CD4-positive, alpha-beta T cell (primary cell): ENCODE measurements at places on chromosomes 2 and 18.

DNA sequence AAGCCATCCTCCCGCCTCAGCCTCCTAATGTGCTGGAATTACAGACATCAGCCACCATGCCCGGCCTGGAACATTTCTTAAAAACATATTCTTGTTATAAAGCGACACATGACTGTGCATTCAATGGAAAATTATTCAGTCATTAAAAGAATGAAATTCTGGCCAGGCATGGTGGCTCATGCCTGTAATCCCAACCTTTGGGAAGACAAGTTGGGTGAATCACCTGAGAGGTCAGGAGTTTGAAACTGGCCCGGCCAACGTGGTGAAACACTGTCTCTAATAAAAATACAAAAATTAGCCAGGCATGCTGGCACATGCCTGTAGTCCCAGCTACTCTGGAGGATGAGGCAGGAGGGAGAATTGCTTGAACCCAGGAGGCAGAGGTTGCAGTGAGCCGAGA lies 21.6 kb upstream of the RPRD1A start:
- DNase-seq: no peak

GRCh38 chr2:197969391-197969893 lies 165.0 kb downstream of the PLCL1 start:
- DNase-seq: no peak

DNA sequence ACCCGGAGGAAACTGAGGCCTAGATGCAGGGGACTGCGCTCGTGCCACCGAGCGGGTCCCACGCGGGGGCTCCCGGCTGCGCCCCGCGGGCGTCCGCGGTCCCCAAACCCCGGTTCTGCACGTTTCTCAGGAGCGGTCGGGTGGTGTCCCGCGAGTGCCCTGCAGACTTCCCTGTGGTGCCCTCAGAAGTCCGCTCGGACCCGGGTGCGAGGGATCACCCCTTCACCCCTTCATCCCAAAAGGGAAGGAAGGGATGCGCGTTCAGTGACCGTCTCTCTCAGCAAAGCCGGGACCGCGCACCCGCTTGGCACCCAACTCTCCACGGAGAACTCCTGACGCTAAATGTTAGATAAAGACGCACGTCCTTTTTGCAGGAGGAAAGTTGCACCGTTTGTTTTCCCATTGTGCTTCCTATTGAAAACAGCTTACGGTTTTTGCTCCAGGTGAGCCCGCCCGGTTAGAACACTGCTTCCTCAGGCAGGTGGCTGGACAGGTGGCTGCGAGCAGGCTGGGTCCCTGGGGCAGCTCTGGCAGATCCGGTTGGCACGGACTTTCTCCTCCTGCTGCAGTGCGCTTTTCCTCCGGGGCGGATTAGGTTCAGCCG lies 779 bp downstream of the DGKD start:
- DNase-seq: no peak

DNA sequence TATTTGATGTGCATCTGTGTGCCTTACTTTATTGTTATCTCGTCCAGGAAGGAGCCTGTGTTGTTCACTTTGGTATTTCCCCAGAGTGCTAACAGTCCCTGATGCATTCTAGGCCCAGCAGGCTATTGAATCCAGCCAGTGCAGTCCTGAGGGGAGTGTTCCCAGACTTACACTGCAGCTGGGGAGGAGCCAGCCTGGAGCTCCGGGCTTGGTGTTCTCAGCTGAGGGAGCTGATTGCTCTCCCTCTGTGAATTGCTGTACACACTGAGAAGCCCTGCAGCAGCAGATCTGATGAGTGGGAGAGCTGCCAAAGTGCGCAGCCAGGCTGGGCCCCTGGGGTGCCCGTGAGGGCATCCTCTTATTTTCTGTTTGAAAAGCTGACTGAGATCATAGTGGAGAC lies 159.2 kb downstream of the GALNT3 start:
- DNase-seq: no peak

DNA sequence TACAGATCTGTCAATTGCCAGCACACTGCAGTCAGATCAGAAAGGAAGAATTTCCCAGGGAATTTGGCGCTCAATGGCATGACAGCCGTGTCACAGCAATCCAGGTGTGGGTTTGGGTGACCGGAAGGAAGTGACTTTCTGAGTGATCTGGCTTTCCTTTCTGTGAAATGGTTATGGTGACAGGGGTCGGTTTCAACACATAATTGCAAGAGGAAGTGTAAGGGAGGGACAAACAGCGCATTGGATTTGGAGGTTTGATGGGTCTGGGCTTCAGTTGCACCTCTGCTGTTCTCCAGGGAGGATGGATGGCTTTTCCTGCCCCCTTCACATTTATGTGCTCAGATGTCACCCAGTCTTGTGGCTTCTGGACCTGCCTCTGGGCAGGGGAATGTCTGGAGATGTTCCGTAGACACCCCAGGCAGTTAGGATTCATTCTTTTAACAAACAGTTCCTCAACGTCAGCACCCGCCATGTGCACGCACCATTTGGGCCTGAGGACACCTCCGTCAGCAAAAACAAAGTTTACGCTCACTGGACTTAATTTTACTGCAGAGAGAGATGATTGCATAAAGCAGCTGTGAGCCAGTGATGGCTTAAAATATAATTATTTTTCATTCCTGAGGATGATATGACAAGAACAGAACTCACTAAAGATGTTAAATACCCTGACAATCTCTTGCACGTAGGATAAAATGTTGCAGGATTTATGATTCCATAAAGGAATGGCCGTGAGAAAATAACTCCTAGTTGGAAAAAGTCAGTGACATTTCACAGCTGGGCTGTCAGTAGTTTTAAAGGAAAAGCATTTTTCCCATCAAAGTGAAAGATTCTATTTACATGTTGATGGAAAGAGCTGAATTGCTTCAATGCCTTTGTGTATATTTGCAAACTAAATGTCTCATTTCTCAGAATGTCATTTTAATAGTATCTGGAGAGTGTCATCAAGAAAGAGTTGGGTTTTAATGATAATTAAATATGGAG lies 36.9 kb downstream of the MBP start:
- DNase-seq: no peak

GRCh38 chr2:57372237-57372984 lies 674.2 kb upstream of the VRK2 start:
- DNase-seq: no peak

GRCh38 chr2:181005809-181006208 lies 25.4 kb downstream of the UBE2E3 start:
- no peak for DNase-seq

GRCh38 chr2:23703583-23704385 lies 223.1 kb downstream of the ATAD2B start:
- no peak for DNase-seq

DNA sequence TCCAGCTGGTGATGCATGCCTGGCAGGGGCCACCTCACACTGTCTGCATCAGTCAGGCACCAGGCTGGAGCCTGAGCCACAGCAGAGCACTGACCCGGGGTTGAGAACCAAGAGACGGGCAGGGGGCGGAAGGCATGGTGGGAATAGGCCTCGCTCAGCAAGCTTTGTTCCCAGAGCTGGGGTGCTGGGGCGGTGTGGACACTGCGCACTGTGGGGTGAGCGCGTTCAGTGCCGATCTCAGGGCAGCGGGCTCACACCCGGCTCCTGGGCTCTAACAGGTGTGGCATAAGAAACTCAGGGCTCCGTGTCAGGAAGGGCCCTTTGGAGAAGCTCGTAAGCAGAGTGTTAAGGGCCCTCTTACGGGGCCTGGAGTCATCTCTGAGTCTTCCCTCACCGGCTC lies 15.7 kb downstream of the SH3RF3 start:
- no peak for DNase-seq

- DNase-seq: no peak
Measured at GRCh38 chr18:21489919-21490495, 110.5 kb downstream of the ESCO1 start.

- DNase-seq: no peak
Measured at GRCh38 chr2:28904295-28904694, 9.8 kb downstream of the WDR43 start.

DNA sequence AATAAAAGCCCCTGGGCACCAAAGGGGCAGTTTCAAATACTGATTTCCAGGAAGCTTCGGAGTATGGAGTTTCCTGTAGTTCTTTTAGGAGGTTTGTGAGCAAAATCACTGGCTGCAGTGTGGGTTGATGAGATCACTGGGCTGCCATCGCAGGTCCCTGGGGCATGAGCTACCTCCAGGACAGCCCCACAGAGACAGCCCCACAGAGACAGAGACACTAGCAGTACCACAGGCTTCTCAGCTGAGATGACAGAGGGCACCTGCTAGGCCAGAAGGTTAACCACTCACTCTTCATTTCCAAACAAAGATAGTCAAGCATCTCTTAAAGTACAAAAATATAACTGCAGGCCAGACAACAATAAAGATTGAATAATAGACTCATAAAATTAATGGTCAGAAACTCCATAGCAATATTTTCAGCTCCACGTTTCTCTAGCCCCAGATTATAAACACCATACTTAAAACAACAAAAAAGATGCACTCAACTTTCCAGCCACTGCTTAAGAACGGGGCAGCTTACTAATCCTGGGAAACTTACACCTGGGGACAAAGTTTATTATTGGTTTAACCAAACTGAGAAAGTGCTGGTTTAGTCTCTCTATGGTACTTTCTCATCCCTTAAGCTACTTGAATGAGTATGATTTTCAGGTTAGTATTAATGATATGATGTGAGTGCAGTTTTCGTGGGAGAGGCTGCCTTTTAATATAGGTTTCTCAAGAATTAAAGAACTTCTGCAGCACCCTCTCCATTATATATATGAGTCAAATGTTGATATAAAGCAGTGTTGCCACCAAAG lies 11.6 kb downstream of the AFF3 start:
- no peak for DNase-seq

- DNase-seq: no peak
Measured at GRCh38 chr2:174328114-174328960, 6.4 kb upstream of the SP9 start.

- DNase-seq: no peak
Measured at GRCh38 chr18:77049938-77050337, 82.6 kb downstream of the MBP start.

DNA sequence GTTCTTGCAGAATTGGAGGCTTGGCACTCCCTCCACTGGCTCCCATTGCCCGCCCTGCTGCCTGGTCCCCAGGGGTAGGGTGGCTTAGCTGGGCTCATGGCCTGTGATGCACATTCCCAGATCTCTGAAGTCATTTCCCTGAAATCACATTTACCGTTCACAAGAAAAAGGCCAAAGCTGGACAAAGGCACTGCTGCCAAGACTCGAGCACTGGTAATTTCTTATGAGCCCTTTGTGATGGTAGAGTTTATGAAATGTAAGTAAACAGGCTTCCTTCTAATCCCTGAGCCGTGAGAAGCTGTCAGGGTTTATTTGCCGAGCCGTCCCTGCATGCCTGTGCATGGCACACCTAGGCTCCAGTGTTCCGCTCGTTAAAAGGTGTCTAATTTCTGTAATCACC lies 247.2 kb upstream of the EPAS1 start:
- DNase-seq: no peak

DNA sequence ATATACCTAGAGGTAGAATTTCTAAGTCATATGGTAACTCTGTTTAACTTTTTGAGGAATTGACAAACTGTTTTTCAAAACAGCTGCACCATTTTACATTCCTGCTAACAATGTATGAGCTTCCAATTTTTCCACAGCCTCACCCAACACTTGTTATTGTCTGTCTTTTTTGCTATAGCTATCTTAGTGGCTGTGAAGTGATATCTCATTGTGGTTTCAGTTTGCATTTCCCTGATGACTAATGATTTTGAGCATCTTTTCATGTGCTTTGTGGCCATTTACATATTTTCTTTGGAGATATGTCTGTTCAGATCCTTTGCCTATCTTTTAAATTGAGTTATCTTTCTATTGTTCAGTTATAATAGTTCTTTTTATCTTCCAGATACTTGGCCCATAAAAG lies 273.8 kb downstream of the AGPS start:
- DNase-seq: no peak
